Tibial nerve (tissue), 4 donors: ENCODE measurements at places on chromosomes 5 and 9. TPM values are rescaled to one million over a fixed set of nuclear protein-coding genes. Genes with fewer than 3 reads are reported as not detected.

The BTNL3 gene
- not detected for total RNA-seq

The ACTBL2 gene
- not detected for total RNA-seq

The FOXD4L3 gene
- not detected for total RNA-seq

The PRR7 gene
- 6.3 TPM for total RNA-seq

DNA sequence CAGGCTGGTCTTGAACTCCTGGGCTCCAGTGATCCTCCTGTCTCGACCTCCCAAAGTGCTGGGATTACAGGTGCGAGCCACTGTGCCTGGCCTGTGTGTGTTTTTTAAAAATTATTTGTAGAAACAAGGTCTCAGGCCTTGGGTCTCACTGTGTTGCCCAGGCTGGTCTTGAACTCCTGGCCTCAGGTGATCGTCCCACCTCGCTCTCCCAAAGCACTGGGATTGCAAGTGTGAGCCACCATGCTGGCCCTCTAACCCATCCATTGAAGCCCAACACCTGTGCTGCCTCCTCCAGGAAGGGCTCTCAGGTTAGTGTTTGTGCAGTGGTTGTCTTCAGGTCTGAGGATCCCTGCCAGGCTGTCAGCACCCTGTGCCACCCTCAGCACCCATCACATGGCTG is 56.6 kb downstream of the CXXC5 start:
- no peak overlapping the region for H3K4me3 ChIP-seq
- DNase-seq, result no peak
- H3K36me3 ChIP-seq, result no peaks in the 10 kb centered on the region

DNA sequence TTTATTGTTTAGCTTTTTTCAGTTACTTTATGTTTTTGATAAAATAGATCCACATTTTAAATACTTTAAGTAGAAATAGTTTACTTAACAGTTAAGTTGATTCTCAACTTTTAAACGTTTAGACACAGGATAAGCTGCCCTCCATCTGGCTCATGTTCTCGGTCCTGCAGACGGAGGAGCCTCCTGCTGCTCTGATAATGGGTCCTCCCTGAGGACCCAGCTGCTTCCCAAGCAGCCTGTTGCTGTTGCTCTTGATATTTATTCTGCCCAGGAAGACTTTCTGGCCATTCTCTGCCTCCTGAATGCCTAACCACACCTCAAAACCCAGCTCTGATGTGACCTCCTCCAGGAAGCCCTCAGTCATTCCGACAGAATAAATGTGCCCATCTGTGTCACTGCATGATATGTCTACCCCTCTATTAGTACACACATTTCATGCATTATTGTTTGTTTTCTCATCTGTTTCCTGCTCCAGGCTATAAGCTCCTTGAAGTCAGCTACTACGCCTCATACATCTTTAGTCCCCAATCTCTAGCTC is 267.2 kb upstream of the MSX2 start:
- no peak overlapping the region for H3K4me3 ChIP-seq
- no peaks in the 10 kb centered on the region for H3K4me1 ChIP-seq
- DNase-seq, result no peak
- H3K27ac ChIP-seq, result no peak overlapping the region

DNA sequence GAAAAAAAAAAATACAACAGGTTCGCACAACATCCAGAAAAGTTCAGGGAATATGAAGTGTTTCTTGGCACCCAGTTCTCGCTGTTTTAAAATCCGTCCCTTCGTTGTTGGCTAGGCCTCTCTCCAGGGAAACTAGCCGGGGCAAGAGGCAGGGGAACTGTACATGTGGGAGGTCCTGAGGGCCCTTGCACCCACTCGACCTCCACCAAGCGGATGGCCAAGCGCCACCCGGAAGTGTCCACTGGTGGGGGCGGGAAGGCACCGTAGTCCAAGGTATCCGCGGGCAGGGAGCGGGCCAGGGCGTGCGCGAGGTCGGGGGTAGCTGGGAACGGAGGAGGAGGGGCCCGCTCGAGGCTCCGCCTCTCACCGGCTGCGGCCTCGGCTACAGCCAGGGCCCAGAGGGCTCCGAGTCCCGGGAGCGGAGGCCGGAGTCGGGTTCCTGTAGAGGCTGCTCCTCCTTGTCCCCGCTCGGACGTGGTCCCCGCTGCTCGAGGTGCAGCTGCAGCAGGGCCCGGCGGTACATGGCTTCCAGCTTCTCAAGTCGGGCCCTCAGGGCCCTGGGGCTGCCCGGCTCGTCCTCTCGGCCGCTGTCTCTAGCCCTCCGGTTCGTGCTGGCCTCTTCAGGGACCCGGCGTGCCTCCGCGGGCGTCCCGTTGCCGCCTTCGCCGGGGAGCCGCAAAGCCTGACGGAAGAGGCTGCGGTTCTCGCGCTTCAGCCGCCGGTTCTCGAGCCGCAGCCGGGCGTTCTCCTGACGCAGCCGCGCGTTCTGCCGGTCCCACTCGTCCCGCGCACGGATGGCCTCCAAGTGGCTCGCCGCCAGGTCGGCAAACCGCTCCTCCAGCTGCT is 720 bp downstream of the TUSC1 start:
- no peaks in the 10 kb centered on the region for H3K36me3 ChIP-seq
- H3K4me3 ChIP-seq, result peak overlapping the region; percentile 82
- H3K27me3 ChIP-seq, result no peaks in the 10 kb centered on the region
- peak overlapping the region; percentile 98 for H3K27ac ChIP-seq
- H3K4me1 ChIP-seq, result peaks cover 25% of the 10 kb centered on the region

DNA sequence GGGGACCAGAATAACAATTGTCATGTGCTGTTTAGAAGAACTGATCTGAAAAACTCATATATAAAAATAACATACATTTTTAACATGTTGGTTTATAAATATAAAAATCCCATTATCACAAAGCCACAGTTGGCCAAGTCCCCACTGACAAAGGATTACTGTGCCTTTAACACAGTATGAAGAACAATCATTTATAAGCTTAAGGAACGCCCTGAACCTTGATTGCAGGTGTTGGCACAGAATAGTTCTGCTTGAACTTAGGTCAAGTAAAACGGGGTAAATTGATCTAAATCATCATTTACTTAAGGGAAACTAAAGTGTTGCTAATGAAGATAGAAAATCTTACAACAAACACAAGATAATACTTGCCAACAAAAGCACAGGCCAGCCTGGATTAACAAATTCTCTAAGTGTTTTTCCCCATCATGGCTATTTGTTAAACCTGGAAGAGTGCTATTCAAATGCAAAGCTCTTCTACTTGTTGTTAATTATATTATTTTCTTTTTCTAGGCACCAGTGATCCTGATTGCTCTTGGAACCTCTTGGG is 46.1 kb downstream of the ASTN2 start:
- no peaks in the 10 kb centered on the region for H3K27me3 ChIP-seq
- no peaks in the 10 kb centered on the region for H3K4me1 ChIP-seq
- no peak overlapping the region for H3K27ac ChIP-seq
- no peak overlapping the region for H3K4me3 ChIP-seq
- DNase-seq, result no peak
- no peaks in the 10 kb centered on the region for H3K36me3 ChIP-seq

GRCh38 chr9:16768816-16769215 is 101.7 kb downstream of the BNC2 start:
- H3K36me3 ChIP-seq, result no peaks in the 10 kb centered on the region
- H3K4me3 ChIP-seq, result no peak overlapping the region
- no peak for DNase-seq
- peaks cover under 1% of the 10 kb centered on the region for H3K4me1 ChIP-seq

DNA sequence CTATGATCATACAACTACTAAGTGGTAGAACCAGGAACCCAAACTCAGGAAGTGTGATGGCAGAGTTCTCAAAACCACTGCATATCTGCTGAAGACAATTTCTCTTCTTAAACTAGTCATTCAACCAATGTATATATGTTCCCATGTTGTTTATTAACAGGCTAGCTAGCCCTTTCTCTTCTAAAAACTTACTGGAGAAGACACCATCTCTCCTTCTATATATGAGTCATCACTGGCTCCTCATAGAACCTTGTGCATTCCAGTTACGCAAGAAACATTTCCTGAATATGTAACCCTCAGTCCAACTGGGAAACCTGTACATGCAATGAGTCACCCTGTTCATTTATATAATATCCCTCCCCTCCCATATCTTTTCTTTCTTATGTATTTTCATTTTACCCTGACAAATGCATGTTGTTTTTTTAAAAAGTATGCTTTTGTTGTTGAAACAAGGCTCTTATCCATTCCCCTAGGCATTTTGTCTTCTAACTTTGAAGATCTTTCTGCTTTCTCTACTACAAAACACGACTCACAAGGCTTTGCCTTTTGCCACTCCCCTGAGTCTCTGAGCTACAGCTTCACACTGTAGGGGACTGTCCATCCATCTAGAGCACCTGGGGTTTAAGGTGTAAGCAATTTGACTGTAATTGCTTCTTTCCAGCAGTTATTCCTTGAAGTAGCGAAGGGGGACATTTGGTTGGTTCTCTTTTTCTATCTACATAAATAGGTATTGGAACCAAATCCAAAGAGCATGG is 119.5 kb downstream of the ANXA1 start:
- no peaks in the 10 kb centered on the region for H3K4me1 ChIP-seq
- no peaks in the 10 kb centered on the region for H3K36me3 ChIP-seq
- H3K4me3 ChIP-seq, result no peak overlapping the region
- no peaks in the 10 kb centered on the region for H3K27me3 ChIP-seq
- H3K27ac ChIP-seq, result no peak overlapping the region

DNA sequence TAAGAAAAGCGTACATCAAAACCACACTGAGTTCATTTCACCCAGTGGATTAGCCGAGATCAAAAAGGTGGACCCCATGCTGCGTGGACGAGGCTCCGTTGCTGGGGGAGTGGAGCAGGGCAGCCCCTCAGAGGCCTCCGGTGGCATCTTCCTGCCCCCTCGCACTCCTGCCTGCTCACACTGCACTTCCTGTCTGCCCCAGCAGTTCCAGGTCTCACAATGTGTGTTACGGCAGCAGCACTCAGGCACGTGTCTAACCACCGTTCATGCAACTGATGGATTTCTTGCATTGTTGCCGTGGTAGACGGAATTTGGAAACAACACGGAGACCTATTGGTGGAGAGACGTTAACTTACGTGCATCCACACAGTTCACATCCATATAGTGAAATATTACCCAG is 196.6 kb upstream of the OTULINL start:
- no peaks in the 10 kb centered on the region for H3K4me1 ChIP-seq
- H3K27me3 ChIP-seq, result no peaks in the 10 kb centered on the region
- H3K36me3 ChIP-seq, result peaks cover 6% of the 10 kb centered on the region
- DNase-seq, result no peak

DNA sequence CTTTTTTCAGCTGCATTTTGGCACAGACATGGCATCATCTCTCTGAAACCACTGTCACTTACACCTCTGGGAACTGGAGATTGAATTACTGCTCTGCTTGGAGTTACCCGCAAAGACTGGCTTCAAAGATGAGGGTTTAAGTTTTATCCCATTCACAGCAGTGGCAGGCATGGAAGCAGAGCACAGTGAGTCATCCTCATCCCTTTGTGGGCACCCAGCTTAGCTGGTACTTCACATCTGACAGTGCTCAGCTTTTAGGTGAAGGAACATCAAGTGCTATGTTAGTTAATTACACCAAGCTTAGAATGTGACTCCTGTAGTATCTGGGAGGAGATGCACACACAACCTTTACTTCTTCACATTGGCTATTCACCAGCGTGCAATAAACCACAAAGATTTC is 24.8 kb upstream of the ALDH1A1 start:
- no peak for DNase-seq
- H3K36me3 ChIP-seq, result no peaks in the 10 kb centered on the region
- H3K4me3 ChIP-seq, result no peak overlapping the region
- no peak overlapping the region for H3K27ac ChIP-seq
- no peaks in the 10 kb centered on the region for H3K4me1 ChIP-seq

GRCh38 chr9:109887079-109887478 is 107.1 kb downstream of the PALM2AKAP2 start:
- H3K4me1 ChIP-seq, result peaks cover 19% of the 10 kb centered on the region
- DNase-seq, result no peak
- no peaks in the 10 kb centered on the region for H3K36me3 ChIP-seq

GRCh38 chr5:867300-867870 is 16.6 kb upstream of the ZDHHC11 start:
- no peak overlapping the region for H3K27ac ChIP-seq
- no peaks in the 10 kb centered on the region for H3K4me1 ChIP-seq
- no peak overlapping the region for H3K4me3 ChIP-seq
- peaks cover 100% of the 10 kb centered on the region for H3K36me3 ChIP-seq

DNA sequence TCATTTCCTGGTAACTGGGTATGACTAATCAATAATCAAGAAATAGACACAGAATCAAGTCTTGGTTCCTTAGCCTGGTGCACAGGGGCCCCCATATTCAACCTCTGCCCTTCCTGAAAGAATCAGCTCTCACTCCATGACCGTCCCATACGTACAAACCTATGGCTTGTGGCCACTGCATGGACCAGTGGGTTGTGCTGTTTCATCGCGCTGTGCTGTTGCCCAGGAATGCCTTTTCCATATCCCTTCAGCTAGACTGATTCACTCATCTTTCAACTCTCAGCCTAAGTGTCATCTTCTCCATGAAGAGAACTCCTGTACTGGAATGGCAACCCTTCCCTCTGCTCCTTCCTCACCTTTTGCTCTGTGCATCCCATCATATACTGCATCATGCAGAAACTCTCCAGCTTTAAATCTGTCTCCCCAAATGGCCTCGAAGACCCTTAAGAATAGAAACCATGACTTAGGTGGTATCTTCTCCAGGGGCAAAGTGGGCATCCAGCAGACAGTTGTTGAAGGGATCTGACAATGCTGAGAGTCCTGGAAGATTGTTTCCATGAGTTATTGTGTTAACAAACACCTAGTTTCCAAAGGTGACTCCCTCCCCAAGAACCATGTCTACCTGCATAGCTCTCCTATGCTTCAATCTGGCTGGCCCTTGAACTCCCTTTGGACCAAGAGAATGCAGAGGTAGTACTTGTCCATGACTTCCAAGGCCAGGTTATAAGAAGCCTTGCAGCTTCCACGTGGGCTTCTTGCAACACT is 180.8 kb downstream of the ACTL7B start:
- H3K4me3 ChIP-seq, result no peak overlapping the region
- no peaks in the 10 kb centered on the region for H3K4me1 ChIP-seq

DNA sequence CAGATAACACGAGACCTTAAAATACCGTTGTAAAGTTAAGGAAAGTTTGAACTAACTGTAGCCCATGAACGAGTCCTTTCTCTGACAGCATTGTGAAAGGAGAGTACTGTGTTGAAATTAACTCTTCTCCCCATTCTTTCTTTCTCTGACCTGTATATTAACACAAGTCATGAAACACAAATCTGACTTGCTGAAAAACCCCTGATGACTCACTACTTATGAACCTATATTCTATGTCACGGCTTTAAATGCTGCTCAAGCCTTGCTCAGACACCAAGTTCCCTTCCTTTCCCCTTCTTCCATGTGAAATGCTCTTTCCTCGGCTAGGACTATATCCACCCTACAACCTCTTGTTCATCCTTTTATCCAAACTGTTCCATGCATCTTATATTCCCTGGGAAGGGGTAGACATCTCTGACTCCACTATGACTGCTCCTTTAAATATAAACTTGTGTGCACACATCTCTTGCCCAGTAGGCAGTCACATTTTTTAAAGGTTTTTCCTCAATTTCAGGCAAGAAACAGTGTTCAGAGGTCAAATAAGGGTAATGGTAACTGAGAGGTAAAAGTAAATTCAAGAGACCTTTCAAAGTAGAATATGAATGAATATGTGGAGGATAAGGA is 142.9 kb downstream of the NFIB start:
- no peak overlapping the region for H3K27ac ChIP-seq
- no peak overlapping the region for H3K4me3 ChIP-seq
- H3K36me3 ChIP-seq, result no peaks in the 10 kb centered on the region
- DNase-seq, result no peak
- peaks cover 5% of the 10 kb centered on the region for H3K4me1 ChIP-seq
